ENCODE measurements at places on chromosomes 1 and 21. TPM values are rescaled to one million over a fixed set of nuclear protein-coding genes. Genes with fewer than 3 reads are reported as not detected.

- DNase-seq = no peak
Measured at GRCh38 chr1:116491700-116492357, 79.0 kb downstream of the CD58 start.

LORICRIN gene
- not detected for total RNA-seq

DNA sequence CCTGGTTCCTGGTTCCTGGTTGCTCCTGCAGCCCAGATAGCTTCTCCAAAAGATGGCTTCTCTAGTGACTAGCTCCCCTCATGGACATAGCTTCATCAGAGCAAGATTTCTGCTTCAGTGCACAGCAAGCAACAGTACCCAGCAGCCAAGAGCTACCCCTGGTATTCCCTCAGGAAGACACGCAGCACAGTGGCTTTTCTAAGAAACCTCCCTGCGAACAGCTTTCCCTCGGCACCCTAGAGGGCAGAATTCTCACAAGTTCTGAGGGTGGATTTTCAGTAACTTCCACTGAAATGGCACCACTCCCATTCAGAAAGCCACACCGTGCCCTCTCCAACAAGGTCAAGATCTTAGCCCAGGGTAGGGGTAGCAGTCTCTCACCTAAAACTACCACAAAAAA, 128.2 kb downstream of the EIF4G3 start:
- DNase-seq = no peak

DNA sequence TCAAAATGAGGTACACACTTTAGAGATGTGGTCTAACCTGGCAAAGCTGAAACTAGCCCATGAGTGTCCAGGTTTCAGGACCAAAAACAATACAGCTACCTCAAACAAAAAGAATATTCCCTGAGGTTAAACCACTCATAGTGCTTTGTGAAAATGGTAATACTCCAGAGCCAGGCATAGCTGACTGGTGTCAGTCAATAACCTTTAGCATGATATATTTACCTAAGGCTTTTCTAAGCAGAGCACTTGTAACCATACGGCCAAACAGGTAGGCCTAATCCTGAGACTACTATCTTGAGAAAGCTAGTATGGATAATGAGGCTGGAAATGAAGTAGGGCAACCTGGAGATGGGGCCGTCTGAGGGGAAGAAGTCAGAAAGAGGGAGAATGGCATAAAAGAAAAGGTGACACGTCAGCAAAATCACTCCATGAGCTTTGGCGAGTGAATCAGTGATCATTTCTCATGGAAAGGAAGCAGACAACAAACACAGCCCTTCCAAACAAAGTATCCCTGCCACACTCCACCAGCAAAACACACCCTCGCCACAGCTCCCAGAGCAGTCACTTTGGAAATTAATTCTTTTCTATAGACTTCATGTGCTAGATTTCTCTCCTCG, 1.7 kb upstream of the LRRC52 start:
- DNase-seq = no peak

DNA sequence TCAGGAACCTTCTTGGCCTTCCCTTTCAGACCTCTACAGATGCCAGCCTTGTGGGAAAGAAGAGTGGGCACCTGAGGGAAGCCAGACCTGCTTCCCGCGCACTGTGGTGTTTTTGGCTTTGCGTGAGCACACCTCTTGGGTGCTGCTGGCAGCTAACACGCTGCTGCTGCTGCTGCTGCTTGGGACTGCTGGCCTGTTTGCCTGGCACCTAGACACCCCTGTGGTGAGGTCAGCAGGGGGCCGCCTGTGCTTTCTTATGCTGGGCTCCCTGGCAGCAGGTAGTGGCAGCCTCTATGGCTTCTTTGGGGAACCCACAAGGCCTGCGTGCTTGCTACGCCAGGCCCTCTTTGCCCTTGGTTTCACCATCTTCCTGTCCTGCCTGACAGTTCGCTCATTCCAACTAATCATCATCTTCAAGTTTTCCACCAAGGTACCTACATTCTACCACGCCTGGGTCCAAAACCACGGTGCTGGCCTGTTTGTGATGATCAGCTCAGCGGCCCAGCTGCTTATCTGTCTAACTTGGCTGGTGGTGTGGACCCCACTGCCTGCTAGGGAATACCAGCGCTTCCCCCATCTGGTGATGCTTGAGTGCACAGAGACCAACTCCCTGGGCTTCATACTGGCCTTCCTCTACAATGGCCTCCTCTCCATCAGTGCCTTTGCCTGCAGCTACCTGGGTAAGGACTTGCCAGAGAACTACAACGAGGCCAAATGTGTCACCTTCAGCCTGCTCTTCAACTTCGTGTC, 995 bp upstream of the ZBTB48 start:
- DNase-seq = no peak
